ENCODE measurements at places on chromosomes 13 and 19. TPM values are rescaled to one million over a fixed set of nuclear protein-coding genes. Genes with fewer than 3 reads are reported as not detected.
A peak's percentile ranks its signal among the peaks of the same experiment; 100 is the strongest.

- DNase-seq: no peak
Measured at GRCh38 chr13:45682494-45683008, 19.6 kb upstream of the CBY2 start.

GRCh38 chr19:45508417-45508860, 1.2 kb downstream of the VASP start:
- DNase-seq: no peak

DNA sequence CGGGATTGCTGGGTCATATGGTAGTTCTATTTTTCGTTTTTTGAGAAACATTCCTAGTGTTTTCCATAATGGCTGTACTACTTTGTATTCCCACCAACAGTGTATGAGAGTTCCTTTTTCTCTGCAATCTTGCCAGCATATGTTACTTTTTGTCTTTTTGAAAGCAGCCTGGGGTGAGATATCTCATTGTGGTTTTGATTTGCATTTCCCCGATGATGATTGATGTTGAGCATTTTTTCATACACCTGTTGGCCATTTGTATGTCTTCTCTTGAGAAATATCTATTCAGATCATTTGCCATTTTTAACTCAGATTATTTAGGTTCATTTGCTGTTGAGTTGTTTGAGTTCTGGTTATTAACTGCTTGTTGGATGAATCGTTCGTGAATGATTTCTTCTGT, 18.5 kb upstream of the ATP12A start:
- DNase-seq: no peak

DNA sequence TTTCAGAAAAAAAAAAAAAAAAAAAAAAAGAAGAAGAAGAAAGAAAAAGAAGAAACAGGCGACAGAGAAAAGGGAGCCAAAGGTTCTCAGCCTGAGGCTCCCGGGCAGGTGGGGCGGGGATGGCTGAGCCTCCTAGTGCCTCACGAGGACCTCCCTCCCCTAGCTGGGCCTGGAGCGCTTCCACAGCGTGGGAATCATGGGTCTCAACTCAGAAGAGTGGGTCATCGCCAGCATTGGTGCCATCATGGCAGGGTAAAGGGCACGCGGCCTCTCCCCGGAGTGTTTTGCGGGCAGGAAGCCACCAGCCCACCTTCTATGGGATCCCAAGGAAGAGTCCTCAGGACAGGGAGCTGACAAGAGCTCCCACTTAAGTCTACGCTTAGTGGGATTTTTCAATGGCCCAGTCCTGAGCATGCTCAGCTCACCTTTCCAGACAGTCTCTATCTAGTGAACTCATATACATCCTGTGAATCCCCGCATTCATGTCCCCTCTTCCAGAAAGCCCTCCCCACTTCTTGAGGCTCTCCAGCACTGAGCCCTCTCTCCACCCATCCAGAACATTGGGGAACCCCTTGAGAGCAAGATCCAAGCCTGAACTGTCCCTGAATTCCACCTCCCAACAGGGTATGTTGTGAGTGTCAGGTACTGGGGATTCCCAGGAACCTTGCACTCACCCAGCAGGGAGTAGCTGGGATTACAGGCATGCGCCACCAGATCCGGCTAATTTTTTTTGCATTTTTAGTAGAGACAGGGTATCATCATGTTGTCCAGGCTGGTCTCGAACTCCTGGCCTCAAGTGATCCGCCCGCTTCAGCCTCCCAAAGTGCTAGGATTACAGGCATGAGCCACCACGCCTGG, 69.6 kb downstream of the ACSBG2 start:
- peak; percentile 38 for DNase-seq

Gene PEAK3
- not detected for total RNA-seq

Gene SLC35E1
- 44.9 TPM for total RNA-seq

Gene ZDHHC20
- 79.0 TPM for total RNA-seq

Data from breast epithelium (tissue), 4 donors.